Cardiac fibroblast (primary cell): ENCODE measurements at places on chromosomes 2 and 18.

DNA sequence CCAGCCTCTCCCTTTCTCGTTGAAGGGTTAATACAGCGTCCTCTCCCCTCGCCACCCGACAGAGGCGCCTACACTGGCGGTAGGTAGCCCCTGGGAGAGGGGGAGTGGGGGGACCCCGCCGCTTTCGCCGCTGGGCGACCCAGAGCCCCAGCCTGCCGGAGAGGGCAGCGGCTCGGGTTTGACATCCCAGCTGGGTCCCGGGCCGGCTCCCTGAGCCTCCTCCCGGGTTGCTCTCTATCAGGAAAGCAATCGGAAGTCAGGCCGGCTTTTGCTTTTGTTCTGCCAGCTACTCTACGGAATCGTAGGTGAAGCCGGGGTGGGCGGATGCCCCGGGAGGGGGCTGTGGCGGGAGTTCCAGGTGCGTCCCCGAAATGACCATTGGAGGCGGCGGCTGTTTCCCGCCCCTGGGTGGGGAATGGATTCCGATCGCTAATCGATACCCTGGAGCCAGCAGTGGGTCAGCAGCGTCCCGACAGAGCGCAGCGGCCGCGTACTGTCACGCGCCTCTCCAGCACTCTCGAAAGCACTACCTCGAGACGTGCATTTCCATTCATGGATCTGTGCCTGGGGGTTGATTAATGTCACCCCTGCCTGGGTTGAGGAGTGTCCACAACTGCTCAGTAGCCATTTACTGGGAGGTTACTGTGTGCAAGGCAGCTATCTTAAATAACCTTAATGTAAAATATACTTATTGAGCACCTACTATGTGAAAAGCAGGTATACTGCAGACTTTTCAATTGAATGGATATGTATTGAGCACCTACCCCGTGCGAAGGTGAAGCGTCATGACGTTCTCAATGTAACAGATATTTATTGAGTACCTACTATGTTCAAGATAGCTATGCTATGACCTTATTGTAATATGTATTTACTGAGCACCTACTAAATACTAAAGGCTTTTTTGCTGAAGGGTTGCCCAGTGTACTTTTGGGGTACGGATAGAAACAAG lies 1.1 kb downstream of the MAPK4 start:
- no peak for DNase-seq

GRCh38 chr2:217980036-217980435 lies 22.8 kb downstream of the TNS1 start:
- DNase-seq: no peak

GRCh38 chr2:147548451-147548850 lies 296.4 kb upstream of the ACVR2A start:
- DNase-seq: no peak

GRCh38 chr2:39523308-39524044 lies 86.4 kb upstream of the MAP4K3 start:
- DNase-seq: peak; percentile 88

DNA sequence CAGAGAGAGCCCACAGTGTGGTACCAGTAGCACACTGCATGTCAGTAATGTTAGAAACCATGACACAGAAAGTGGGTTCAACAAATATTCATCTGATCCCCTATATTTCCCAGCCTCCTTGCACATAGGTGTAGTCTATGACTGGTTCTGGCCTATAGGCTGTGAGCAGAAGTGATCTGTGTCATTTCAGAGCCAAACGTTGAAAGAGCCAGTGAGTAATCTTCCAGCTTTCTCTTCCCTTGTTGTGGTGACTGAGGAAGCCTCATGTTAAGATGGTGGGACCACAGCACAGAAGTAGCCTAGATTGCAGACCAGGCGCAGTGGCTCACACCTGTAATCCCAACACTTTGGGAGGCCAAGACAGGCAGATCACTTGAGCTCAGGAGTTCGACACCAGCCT lies 4.1 kb downstream of the TMEM237 start:
- DNase-seq: no peak
